ENCODE measurements at places on chromosomes 7 and 10.

GRCh38 chr7:45663167-45663921, 89.2 kb downstream of the ADCY1 start:
- no peak for DNase-seq

GRCh38 chr7:90674625-90675024, 78.5 kb downstream of the CDK14 start:
- no peak for DNase-seq

- DNase-seq: no peak
Measured at GRCh38 chr10:83585686-83586085, 553.6 kb upstream of the GHITM start.

DNA sequence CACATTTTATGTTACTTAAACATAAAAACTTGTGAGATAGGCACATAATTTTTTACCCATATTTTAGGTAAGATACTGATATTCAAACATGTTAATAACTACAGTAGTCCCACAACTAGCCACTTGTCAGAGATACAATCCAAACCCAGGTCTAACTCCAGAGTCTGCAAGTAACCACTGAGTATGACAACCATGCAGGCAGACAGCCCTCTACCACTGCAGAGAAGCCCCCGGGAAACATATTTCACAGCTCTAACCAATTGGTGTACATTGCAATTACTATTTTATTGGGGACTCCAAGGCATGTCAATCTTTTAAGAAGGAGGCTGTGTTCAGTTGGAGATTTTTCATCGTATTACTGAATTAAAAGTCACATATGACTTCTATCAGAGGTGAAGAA, 107.2 kb upstream of the FAM133B start:
- DNase-seq: no peak

GRCh38 chr7:121279822-121280221, 49.0 kb upstream of the WNT16 start:
- DNase-seq: no peak

- no peak for DNase-seq
Measured at GRCh38 chr10:99983280-99983988, 26.3 kb downstream of the DNMBP start.

DNA sequence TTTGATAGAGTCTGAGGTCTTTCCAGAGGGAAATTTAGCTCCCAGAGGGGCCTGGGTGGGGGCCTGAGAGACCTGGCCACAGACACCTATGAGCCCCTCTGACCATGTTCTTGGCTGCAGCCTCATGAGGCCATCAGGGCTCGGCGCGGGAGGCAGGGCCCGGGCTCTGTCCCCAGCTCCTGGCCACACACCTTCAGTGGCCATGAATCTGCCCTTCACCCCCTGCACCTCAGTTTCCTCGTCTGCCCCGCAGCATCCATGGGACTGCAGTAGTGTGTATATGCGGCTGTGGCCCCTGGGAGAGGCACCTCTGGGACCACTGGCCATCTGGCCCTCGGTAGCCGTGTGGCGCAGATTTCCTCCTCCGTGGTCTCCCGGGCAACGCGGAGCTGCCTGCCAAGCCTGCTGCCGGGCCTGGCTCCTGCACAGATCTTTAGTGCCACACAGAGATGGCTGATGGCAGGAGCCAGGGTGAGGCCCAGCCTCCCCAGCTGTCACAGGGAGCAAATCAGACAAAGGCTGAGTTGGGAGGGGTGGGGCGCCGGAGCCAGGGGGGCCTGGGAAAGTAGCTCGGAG, 23.6 kb upstream of the ADCYAP1R1 start:
- no peak for DNase-seq

- no peak for DNase-seq
Measured at GRCh38 chr10:130871406-130871805, 440.1 kb downstream of the TCERG1L start.

DNA sequence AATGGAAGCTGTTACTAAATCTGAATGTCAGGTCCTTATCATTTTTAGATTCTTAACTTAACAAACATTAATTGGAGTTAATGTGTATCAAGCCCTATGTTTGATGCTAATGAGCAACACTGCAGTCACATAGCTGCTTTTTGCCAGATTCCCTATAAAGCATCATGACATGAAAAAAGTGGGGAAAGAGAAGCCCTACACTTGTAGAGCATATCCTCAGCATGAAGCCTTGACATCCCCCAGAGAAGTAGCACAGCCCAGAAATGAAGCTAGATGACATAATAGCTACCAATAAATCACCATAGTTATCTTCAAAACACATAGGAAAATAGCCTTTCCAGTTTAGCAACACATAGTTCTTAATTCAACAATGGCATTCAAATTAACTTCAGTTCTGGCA, 49.2 kb upstream of the CDK1 start:
- no peak for DNase-seq

GRCh38 chr7:7190142-7190541, 7.8 kb downstream of the C1GALT1 start:
- DNase-seq: no peak

- no peak for DNase-seq
Measured at GRCh38 chr7:107405559-107405958, 64.3 kb upstream of the GPR22 start.

DNA sequence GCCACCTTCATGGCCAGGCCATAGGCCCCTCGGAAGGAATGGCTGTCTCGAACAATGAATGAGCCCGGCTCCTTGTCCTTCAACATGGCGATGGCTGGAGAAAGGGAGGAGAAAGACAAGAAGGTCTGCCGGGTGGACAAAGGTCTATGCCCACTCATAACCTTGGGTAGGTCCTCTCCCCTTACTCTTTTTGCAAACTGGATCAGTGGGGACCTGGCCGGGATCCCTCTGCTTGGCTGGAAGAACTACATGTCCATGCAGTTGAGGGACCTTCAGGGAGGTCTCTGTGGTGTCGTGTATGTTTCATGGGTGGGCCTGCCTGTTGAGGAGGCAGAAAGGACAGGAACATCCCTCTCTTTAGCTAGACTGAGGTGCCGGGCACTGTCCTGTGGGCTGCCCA, 284.8 kb downstream of the TNS3 start:
- no peak for DNase-seq

- DNase-seq: no peak
Measured at GRCh38 chr10:96697438-96697837, 22.9 kb downstream of the PIK3AP1 start.

DNA sequence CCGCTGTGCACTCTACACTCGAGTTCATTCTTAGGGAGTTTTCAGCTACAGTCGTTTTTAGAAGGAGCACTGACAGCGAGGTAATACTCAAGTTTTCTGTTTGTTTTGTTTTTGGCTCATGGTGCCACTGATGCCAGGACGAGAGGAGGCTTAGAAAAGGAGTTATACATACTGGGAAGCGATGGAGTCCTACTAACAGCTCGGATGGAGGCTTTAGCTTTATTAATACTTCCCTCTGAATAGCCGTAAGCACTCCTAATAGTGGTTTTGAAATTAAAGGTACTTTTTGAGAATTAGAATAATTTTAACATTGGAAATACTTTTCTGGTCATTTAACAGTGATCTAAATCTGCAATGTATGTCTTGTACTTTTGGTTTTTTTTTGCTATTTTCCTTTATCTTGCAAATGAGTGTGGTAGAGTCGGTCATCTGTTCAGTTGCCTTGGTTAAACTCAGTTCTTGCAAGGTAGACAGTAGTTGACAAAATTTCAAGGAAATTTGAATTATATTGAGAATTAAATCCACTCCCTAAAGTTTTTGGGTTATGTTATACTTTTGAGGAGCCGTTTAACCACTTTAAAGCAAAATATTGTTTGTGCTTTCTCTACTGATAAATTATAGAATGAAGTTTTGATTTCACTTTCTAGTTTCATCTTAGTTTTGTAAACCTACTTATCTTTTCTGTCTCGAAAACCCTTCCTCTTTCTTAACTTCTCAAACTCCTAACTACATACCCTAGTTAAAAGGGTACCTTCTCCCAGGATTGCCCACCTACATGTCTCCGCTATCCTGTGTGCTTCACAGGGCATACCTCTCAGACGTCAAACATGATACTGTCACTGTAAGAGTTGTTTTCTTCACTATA, 1.5 kb downstream of the HBP1 start:
- DNase-seq: no peak

DNA sequence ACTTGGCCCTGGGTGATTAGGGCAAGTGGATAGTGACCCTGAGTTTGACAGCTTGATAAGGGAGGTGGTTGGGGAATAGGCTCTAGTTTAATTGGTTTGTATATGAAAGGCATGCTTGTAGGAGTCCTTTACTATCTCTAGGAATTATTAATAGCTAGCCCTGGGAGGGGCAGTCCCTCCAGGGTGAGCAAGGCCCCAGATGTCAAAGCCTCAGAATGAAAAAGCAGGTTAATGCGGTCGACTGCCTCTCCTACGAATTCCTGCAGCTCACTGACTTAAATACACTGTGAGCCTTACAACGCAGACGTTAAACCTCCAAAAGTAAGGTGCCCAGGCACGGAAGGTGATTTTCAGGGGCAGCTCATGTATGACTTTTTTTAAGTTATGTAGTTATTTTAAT, 5.2 kb upstream of the BTBD16 start:
- DNase-seq: no peak

DNA sequence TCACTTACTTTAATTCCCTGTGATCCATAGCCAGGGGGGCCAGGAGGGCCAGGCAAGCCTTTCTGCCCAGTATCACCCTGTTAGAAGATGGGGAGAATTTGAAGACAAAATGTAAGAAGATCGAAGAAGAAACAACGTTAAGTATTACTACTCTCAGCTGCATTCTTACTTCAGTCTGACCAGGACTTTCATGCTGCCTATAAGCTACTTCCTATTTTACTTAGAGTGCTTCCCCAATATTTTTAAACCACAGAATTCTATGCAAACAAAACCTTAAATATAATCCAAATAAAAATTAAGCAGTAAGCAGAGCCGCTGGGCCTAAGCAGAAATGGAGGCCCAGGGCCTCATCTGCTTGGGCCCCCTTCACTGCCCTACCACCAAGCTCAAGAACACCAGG, 117.8 kb downstream of the COL28A1 start:
- no peak for DNase-seq

DNA sequence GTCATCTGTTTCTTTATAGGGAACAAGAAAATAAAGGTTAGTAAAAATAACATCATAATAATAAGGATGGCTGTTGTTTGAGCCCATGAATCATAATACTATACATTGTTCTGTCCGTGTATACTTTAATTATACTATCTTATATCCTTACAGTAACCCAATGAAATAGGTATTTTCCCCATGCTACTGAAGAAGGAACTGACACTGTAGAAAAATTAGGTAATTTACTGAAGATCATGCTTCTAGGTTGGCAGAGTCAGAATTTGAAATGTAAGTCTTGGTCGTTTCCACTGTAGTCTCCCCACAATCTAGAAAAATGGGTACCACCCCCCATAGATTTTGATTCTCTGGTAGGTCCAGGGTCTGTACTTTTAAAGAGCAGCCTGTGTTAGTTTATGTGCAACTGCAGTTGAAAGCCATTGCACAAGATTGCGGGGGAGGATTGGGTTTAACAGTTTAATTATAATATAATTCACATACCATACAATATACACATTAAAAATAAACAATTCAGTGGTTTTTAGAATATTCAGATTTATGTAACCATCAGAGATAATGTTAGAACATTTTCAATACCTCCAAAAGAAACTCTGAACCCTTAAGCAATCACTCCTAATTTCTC, 47.7 kb downstream of the SHOC2 start:
- no peak for DNase-seq

- DNase-seq: no peak
Measured at GRCh38 chr7:35729061-35729783, 34.3 kb upstream of the HERPUD2 start.

DNA sequence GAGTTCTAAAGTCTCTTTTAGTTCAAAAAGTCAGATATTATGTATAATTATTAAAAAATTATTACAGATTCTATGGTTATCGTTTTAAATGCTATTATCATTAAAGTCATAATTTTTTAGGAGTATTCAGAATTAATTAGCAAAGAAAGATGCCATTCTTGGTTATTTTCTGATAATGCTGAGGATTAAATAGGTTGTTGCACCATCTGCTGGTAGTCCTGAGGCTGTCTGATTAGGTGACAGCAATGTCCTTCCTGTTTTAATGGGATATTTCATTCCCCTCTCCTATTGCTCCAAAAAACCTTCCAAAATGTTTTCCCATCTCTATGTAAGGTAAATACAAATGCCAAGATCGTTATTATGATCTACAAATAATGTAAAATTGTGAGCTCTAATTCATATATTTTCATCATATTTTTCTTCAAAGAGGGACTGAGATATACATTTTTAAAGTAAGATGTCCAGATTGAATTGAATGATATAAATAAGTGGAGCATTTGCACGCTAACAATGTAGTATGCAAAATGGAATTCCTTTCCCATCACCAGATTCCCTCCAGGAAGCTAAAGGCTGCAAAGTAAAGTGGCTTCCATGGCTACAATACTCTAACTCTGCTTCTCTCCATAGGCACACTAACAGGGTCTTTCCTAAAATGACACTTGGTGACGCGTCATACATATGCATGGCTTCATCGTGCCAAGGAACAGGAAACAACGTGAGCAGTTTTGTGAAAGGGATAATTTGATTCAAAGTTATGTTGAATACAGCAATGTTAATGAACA, 58.8 kb upstream of the AKR1E2 start:
- DNase-seq: no peak

- no peak for DNase-seq
Measured at GRCh38 chr10:110353244-110354119, 48.8 kb upstream of the SMNDC1 start.

DNA sequence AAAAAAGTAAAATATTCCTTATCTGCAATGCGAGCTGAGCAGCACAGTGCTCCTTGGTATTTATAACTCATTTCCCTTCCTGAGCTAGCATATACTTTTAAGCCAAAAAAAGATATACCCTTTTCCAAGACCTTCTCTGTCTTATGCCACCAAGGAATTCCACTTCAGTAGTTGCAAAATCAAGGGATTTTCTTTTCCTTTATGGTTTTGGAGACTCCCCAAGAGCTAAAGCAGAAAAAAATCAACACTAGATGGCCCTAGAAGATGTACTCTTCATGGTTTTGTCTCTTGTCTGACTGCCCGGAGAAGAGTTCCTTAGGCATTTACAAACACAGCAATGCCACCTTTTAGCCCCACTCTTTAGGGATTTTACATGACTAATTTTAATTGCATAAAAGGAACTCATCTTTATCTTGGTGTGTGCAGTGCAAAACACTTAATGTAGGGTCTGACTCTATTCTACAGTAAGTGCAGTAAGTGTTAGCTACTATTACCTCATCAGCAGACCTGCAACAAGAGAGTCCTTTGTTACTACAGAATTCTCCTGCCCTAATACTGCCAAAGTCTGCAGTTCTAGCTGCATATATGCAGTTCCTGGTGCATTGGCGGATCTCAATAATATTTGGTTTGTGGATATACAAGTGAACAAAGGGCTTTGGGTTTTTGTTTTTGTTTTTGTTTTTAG, 443.3 kb downstream of the GFRA1 start:
- DNase-seq: no peak

GRCh38 chr10:86049442-86049841, 317.2 kb downstream of the GRID1 start:
- no peak for DNase-seq

Data from activated CD4-positive, alpha-beta T cell treated with anti-CD3 and anti-CD28 coated beads, Interleukin-2, amount 50 U/mL, for 1 hour (primary cell).